Activated CD4-positive, alpha-beta T cell treated with anti-CD3 and anti-CD28 coated beads, Interleukin-2, amount 50 U/mL, for 24 hours (primary cell): ENCODE measurements at places on chromosomes 6 and 20.

DNA sequence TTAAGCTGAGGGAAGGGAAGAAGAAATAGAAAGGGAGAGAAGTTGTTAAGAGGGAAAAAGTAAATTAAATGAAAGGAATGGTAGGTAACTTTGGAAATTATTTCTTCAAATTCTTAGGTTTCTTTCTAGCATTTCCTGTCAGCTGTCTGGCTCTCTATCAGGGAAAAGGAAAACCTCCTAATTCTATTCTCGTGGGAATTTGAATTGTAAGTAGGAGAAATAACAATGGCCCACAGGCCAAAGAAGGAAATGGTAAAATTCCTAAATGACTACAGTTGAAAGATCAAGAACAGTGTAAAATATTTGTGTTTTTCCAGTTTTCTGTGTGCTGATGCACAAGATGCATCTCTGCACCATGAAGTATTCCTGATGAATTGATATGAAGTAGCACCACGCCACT is 173.0 kb downstream of the IBTK start:
- DNase-seq, result no peak

DNA sequence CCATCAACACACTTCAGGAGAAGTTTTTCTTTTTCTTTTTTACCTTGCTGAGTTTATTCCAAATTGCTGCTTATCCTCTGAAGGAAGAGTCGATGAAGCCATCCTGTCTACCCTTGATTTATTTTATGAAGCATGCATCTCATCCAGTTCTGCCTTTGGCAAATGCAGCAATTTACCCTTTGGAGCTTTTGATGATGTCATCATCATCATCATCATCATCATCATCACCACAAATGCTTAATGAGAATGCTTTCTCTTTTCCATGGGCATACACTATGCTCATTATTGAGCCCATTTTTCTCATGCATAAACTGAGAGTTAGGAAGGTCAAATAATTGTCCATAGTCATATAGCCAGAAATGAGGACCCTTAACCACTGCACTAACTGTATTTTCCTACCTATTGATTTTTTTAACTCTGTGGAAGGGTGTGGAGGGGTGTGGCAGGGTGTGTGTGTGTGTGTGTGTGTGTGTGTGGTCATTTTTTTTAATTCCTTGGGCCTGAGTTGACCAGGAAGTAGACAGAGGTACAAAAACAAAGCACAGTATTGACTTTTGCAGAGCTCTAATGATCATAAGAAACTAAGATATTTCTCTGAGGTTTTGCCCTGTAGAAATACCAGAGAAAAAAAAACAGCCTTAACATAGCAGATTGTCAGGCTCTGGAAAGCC is 82.8 kb downstream of the COL9A1 start:
- DNase-seq, result no peak

DNA sequence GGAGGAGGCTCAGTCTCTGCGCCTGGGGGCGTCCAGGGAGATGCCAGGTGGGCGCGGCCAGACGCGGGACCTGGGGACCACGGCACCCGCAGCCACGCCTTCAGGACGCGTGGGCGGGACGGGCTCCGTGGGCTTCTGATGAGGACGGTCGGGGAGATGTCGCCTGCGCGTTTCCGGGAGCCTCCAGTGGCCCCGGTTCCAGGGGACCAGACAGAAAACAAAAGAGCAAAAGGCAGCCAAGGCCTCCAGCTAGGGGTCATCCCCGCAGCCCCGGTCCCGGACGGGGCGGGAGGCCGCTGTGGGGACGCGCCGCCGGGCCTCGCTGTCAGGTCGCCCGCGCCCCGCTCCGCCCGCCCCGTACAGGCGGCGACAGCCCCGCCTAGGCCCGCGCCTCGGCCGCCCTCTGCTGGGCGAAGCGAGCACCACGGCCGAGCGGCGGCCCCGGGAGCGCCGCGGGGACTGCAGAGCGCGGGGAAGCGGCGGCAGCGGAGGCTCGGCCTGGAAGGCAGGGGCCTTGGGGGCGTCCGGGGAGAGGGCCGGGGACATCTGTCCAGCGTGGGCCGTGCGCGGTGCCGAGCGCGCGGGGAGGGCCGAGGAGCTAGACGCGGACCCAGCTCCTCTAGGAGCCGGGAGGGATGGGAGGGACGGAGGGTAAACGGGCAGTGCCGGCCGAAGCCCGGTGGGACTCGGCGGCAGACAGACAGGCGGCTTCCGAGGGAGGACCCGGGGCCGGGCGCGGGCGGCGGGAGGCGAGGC is 48.7 kb downstream of the TMEM242 start:
- DNase-seq, result peak; percentile 67

DNA sequence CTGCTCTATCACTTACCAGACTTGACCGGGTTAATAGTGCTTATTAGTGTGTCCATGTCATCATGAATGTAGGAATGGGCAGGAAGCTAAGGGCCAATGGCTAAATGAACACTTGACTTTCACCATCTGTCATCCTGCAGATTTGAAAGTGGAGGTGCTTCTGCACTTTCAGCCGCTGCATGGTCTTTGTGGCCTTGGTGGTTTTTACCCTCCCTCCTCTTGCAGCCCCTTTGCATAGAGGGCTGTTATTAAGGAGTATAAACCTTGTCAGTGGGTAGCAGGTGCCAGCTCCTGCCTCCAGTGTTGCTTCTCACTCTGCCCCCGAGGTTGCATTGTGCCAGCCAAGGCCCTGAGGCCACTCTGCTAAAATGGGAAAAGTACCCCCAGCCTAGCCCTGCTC is 122.2 kb upstream of the TNFAIP3 start:
- no peak for DNase-seq

GRCh38 chr20:38454556-38455473 is 17.8 kb upstream of the RALGAPB start:
- no peak for DNase-seq

DNA sequence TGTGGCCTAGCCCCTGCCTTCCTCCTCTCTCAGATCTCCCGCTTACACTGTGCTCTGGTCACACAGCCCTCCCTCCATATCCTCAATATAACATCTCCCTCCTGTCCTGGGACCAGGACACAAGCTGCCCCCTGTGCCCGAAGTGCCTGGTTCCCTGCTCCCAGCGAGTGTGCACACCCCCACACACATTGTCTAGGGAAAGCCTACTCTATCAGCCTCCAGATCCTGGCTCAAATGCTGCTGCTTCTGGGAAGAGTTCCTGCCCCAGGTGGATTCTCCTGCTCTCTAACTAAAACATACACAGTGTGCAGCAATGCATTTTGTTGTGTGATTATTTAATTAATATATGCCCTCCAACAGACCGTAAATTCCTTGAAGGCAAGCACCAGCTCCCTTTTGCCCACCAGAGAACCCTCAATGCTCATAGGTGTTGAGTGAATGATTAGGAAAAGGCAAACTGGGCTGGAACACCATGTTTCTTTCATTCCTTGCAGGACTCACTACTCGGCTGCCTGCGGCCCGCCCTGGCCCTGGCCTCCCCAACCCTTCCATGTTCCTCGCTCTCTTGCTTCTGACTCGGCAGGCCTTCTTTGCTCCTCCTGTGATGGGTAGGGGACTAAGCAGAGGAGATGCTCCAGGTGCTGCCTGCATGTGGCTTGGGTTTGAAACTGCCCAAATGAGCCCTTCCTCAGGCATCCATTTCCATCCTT is 194.6 kb downstream of the ZDHHC14 start:
- DNase-seq, result no peak

DNA sequence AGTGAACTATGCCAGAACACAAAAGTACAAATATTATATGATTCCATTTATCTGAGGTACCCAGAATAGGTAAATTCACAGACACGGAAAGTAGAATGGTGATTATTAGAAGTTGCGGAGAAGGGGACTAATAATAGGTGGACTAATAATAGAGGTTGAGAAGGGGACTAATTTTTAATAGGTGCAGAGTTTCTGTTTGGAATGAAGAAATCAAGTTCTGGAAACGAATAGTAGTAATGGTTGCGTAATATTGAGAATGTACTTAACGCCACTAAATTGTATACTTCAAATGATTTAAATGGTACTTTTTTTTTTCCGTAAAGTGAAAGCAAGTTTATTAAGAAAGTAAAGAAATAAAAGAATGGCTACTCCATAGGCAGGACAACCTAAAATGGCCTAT is 33.2 kb downstream of the B4GALT5 start:
- no peak for DNase-seq

DNA sequence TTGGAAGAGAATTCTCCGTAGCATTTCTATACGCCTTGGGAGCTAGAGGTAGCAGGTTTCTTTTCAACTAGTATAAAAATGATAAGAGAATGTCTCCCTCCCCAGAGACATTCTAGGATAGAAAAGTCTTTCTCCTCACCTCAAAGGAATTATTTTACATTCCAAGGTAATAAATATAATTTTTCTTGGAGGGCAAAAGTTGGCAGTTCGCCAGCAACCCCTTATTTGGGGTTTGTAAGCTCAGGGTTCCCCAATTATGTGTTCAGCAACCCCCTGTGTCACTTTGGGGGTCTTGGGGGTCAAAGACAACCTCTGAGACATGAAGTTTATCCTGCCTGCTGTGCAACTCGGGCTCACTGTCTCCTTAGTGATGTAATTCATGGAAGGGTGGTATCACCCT is 58.3 kb downstream of the THEMIS start:
- DNase-seq, result no peak

GRCh38 chr6:32761072-32761471 is 2.3 kb downstream of the HLA-DQB2 start:
- DNase-seq, result no peak
